Activated naive CD8-positive, alpha-beta T cell treated with anti-CD3 and anti-CD28 coated beads, Interleukin-2, amount 10 ng/mL, durations not matched to agents 7 days and 5 days (primary cell): ENCODE measurements at places on chromosomes 12 and 14. TPM values are rescaled to one million over a fixed set of nuclear protein-coding genes. Genes with fewer than 3 reads are reported as not detected.

GRCh38 chr14:92373336-92373735 is 50.4 kb downstream of the SLC24A4 start:
- H3K27ac ChIP-seq, result no peak overlapping the region
- peaks cover 7% of the 10 kb centered on the region for H3K27me3 ChIP-seq
- no peaks in the 10 kb centered on the region for H3K36me3 ChIP-seq
- H3K4me1 ChIP-seq, result no peaks in the 10 kb centered on the region
- no peak overlapping the region for H3K4me3 ChIP-seq
- DNase-seq, result no peak

DNA sequence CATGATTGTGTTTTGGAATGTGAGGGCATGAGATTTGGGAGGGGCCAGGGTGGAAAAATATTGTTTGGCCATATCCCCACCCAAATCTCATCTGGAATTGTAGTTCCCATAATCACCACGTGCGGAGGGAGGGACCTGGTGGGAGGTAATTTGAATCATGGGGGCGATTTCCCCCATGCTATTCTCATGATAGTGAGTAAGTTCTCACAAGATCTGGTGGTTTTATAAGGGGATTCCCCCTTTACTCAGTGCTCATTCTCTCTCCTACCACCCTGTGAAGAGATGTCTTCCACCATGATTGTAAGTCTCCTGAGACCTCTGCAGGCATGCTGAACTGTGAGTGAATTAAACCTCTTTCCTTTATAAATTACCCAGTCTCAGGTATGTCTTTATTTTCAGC is 15.7 kb downstream of the OR10P1 start:
- H3K27ac ChIP-seq, result no peak overlapping the region
- no peak for DNase-seq
- peaks cover 3% of the 10 kb centered on the region for H3K27me3 ChIP-seq
- peaks cover 7% of the 10 kb centered on the region for H3K4me1 ChIP-seq
- peaks cover 3% of the 10 kb centered on the region for H3K36me3 ChIP-seq
- no peak overlapping the region for H3K4me3 ChIP-seq

DNA sequence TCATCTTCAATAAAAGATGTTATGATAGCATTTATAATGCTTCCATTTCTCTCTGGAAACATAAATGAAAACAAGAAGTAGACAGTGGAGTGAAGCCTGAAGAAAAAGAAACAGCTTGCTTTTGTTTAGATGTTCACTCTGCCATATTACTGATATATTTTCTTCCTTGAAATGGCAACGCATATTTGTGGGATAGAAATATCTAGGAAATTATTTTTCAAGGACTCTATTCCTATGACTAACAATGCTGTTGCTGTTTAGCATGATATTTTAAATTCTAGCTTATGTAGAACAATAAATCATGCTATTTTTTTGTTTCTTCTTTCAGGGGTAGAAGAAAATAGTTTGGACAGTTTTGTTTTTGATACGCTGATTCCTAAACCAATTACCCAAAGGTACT is 359.0 kb downstream of the NAV3 start:
- no peaks in the 10 kb centered on the region for H3K27me3 ChIP-seq
- H3K4me1 ChIP-seq, result no peaks in the 10 kb centered on the region

DNA sequence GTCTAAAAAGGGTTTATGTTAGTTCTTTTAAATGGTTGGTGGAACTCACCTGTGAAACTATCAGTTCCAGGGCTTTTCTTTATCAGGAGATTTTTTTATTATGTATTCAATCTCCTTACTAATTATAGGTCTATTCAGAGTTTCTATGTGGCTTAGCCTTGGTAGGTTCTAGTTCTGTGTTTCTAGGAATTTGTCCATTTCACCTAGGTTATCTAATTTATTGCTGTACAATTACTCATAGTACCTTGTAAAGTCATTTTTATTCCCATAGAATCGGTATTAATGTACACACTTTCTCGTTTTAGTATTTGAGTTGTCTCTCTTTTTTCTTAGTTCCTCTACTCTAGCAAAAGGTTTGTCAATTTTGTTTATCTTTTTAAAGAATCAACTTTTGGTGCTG is 59.0 kb downstream of the BORCS5 start:
- no peak overlapping the region for H3K4me3 ChIP-seq
- peaks cover 5% of the 10 kb centered on the region for H3K4me1 ChIP-seq
- H3K27me3 ChIP-seq, result no peaks in the 10 kb centered on the region
- peaks cover 40% of the 10 kb centered on the region for H3K36me3 ChIP-seq

PPM1A gene
- 54.4 TPM for total RNA-seq

DNA sequence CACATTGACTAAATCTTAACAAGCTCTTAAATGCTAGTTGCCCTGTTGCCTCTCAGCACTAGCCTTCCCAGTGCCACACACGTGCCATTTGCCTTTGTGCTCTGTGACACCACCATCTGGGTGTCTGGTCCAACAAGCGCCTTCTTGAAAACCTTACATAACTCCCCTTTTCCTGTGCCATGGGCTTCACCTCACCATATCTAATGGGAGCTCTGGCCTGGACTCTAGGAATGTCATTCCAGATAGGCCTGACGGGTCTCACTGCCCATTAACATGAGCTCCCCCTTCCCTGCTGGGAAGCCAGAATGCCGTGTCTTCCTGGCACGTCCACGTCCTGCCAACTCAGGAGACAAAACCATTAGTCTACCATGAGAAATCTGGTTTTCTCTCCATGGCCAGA is 24.4 kb downstream of the SSPN start:
- no peak overlapping the region for H3K27ac ChIP-seq
- no peak overlapping the region for H3K4me3 ChIP-seq
- H3K4me1 ChIP-seq, result no peaks in the 10 kb centered on the region
- no peaks in the 10 kb centered on the region for H3K36me3 ChIP-seq
- DNase-seq, result no peak
- peaks cover 5% of the 10 kb centered on the region for H3K27me3 ChIP-seq

- H3K4me3 ChIP-seq, result no peak overlapping the region
- no peaks in the 10 kb centered on the region for H3K36me3 ChIP-seq
- no peaks in the 10 kb centered on the region for H3K27me3 ChIP-seq
- no peaks in the 10 kb centered on the region for H3K4me1 ChIP-seq
Measured at GRCh38 chr12:80895240-80895639, 42.5 kb downstream of the LIN7A start.

DLGAP5 gene
- 79.7 TPM for total RNA-seq

DNA sequence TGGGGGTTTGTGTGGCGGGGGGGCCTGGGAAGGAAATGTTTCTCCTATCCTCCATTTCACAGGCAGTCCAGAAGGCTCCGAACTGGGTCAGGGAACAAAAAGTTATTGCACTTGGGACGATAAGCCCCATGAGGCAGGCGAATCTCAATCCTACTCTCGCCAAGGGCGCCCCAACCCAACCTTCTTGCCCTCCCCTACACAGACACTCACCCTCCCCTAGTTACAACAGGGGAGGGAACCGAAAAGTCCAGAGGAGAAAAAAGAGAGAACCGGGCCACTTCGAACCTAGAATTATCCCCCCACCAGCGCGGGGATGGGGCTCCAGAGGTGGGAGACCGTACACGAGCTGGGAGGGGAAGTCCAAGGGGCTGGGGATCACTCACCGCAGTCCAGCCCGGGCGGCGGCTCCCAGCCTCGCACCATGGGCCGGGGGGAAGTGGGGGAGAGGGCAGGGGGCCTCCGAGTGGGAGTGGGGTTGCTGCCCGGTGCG is 357 bp downstream of the HOMEZ start:
- H3K27ac ChIP-seq, result peak overlapping the region; percentile 88
- H3K4me1 ChIP-seq, result peaks cover 16% of the 10 kb centered on the region
- no peak for DNase-seq
- no peaks in the 10 kb centered on the region for H3K27me3 ChIP-seq
- peaks cover 3% of the 10 kb centered on the region for H3K36me3 ChIP-seq

ASB2 gene
- 24.0 TPM for total RNA-seq

DNA sequence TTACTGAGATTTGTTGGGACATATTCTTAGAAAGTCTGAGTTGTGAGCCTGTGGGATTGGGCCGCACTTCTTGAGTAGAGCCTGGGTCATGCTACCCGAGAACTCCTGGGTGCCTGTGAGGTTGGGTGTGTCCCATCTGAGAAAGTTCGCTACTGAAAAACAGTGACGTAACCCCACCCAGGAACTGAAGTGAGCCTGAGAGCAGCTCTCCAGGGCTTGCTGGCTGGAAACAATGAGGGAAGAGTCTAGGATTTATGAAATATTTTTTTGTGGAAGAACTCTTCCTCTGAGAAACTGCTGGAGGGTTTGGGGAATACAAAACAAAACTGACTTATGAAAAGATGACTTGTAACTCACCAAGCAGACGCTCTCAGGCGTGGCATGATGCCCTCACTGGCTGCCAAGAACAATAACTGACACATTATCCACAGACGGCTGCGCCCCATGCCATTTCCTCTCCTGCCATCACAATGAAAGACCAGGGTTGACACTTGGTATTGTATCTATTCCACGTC is 69.2 kb downstream of the RASSF3 start:
- peak overlapping the region; percentile 82 for H3K4me3 ChIP-seq
- H3K36me3 ChIP-seq, result peaks cover 11% of the 10 kb centered on the region
- DNase-seq, result no peak
- no peaks in the 10 kb centered on the region for H3K27me3 ChIP-seq
- peaks cover 74% of the 10 kb centered on the region for H3K4me1 ChIP-seq

DUSP6 gene
- 77.5 TPM for total RNA-seq

DNA sequence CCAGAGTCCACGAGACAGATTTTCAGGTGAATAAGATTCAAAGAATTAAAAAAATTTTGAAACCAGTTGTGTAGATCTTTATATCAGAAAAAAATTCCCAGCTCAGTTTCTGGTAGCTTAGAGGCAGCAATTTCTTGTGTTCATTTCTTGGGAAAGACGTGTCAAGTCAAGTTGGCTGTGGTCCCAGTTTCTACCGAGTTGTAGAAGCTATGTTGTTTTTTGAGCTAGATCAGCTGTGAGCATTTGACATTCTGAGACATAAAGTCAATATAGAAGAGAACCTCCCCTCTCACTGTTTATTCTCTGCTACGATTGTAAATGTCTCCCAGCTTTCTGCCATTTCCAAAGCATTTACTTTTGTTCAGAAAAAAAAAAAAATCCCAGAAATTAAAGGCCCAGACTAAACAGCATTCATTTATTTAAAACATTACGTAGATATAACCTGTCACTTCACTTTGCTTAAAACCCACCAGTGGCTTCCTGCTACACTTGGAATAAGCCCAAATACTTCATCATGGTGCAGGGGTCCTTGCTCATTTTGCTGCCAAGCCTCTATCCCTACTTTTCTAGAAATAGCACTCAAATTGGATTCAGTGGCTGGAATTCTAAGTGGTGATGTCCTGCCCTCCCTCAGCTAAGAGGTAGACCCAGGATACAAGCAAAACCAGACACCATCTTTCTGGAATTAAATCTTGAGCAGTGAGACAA is 20.6 kb upstream of the PYGL start:
- H3K4me1 ChIP-seq, result no peaks in the 10 kb centered on the region
- DNase-seq, result no peak
- H3K4me3 ChIP-seq, result no peak overlapping the region
- no peak overlapping the region for H3K27ac ChIP-seq

DNA sequence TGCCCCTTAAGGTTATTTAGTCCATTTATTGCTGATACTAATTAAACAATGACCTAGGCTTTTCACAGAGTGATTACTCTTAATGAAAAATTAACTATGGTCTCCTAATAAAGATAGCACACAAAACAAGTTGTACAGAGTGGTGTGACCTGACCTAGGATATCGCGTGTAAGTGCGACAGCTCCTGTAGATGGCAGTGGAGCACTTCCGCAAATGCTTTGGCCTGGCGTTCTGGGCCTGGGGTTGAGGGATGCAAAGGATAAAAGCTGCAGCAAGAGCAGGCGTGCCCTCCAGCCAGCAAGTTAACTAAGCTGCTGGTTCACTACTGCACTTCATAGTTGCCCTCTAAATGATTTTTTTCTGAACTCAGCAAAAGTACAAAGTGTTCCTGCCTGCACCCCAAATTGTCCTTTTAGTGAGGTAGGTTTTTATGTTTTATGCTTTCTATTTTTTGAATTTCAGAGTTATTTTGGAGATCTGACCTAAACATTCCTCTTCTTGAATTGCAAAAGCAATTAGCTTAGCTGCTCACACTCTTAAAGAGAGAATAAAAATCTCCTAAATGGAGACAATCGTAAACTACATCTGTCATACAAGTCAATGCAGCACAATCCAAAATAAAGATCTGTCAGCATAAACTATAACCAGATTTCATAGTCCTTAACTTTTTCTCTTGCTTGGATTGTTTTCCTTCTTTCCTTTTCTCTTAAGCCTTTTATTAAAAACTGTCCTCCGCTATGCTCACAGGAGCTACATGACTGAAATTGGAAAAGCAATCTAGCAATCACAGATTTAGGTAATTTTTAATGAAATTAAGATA is 379.6 kb downstream of the LRIG3 start:
- H3K27ac ChIP-seq, result no peak overlapping the region
- H3K27me3 ChIP-seq, result peaks cover 4% of the 10 kb centered on the region
- DNase-seq, result no peak
- no peaks in the 10 kb centered on the region for H3K36me3 ChIP-seq
- no peak overlapping the region for H3K4me3 ChIP-seq
- H3K4me1 ChIP-seq, result no peaks in the 10 kb centered on the region

DNA sequence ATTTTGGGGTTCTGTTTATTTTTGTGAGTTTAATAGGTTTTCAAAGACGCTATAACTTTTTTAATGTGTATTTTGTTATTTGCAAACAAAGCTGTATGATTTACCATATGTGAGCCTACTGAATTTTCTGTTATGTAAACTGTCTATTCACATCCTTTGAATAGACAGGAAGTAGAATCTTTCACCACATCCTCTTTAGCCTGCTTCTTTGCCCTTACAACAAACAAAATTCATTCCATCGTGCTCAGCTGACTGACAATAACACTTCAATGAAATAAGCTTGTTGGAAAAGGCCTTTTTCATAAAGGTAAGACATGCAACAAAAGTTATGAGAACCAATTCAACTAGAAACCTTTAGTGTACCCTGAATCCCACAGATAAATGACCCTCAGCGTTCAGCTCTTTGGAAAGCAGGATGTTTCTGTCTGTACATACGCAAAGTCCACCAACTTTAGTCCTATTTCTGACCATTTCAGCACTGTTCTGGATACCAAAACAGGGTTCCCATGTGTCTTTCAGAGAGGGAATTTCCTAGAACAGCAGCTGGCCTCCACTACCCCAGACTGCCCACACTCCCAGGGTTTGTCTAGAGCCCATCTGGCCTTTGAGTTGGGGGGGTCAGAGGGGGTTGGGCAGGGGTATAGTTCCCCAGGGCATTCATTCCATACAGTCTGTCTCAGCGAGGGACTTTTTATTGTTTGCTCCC is 71.3 kb downstream of the DUSP6 start:
- peak overlapping the region; percentile 60 for H3K4me3 ChIP-seq
- peak overlapping the region; percentile 81 for H3K27ac ChIP-seq
- DNase-seq, result no peak
- peaks cover 16% of the 10 kb centered on the region for H3K36me3 ChIP-seq

DNA sequence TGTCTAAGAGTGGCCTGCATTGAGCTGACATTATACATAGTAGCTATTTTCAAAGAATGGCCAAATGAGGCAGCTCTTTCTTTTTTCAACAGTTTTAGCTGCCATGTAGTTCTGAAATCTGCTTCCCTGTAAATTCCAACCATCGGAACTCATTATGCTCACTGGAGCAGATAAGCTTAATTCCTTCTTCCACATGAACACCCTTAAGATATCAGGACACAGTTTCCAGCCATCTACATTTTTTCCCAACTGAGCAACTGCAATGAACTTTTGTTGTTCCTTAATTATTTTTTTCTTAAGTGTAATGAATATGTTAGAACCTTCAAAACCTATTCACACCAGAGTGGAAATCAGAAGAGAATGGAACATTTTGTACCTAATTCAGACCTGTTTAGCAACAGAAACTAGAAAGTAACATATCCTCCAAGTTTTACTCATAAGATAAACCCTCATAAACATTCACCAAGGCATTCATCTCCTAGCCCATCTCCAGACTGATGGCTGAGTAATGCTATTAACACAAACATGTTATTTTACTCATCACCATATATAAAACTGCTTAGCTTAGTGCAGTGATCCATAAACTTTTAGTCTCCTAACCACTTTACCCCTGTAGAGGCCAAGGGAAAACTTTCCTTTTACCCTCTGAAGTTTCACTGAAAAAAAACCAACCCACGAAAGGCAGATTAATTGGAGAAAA is 296.1 kb upstream of the SYT1 start:
- H3K27me3 ChIP-seq, result no peaks in the 10 kb centered on the region
- no peaks in the 10 kb centered on the region for H3K36me3 ChIP-seq
- no peak overlapping the region for H3K4me3 ChIP-seq
